ENCODE measurements at places on chromosomes 1 and 21.

- no peak for DNase-seq
Measured at GRCh38 chr1:56061824-56062223, 517.5 kb downstream of the PLPP3 start.

DNA sequence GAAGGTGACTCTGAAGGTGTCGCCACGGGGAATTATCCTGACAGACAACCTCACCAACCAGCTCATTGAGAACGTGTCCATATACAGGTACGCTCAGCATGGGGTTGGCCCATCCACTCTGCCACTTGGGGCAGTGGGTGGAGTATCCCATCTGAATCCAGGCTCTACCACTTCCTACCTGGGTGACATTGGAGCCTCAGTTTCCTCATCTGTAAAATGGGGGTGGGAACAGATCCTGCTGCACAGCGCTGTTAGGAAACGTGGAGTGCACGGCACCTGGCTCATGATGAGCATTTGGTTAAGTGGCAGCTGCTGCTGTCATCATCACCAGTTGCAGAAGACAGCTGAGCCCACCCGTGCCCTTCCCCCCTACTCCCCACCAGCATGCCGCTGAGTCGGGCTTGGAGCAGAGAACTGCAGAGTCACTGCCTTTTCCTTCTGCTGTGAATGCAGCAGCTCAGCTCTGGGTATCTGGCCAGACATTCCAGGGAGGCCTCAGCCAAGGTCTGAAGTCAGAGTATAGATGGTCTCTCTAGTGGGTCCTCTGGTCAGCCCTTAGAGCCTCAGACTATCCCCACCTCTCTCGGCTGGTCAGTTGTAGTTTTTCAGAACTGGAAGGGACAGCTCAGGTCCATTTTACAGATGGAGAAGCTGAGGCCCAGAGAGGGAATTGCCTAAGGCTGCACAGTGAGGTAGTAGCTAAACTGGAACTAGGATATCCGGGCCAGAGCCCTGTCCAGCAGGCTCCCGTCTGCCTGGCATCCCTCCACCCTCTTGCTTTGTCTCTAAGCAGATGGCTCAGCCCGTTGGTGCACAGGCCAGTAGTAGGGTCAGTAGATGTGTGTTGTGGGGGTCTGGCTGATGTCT is 11.7 kb downstream of the LDLRAP1 start:
- no peak for DNase-seq

DNA sequence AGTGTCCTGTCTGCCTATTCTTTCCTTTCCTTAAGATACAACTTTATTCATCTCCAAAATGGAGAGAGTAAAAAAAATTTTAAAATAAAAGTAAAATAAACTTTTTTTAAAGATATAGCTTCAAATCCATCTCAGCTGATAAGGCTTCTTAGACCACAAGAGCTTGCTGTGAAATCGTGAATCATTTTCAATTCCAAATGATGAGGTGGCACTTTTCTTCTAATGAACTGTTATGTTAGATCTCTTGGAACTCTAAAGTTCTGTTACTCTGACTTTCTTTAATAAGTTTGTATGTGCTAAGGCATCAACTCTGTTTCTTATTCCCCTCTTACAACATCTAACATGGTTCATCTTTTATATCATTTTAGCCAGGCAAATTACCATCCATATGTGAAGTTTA is 4.5 kb downstream of the SH3GLB1 start:
- DNase-seq = peak; percentile 26

GRCh38 chr1:190377294-190377693 is 100.4 kb downstream of the BRINP3 start:
- DNase-seq = no peak

DNA sequence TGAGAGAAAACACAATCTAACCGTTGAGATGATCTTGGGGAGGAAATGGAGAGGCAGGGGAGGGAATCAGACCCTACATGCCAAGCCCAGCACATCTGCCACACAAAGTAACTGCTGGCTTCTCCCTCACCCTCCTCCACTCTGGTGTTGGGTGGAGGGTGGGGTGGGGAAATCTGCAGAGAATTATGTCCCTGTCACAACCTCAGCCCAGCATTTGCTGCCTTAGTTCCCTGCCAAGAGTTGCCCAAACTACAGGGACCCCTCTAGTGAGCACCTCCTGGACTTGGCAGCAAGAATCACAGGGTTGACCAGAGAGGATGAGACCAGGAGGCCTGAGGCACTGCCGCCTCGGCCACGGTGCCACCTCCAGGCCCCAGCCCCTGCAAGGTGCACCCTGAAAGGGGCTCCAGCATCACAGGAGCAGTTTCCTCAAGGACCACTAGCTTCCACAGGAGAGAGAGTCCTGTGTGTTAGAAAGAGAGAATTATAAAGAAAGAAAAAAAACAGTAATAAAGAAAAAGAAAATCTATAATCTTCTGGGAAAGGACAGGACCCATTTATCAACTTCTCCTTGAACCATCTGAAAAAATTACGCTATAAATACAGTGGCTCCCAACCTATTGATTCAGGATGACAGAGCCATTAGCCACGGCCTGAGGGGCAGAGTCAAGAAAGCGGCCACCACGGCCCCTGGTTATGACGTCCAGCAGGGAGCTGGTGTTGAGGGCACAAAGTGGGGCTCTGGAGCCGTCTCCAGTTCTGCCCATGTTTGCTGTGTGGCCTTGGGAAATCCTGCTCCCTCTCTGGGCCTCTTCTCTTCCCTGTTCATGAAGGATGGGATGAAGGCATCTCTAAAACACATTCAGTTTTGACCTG is 451.7 kb downstream of the MATN1 start:
- DNase-seq = no peak

DNA sequence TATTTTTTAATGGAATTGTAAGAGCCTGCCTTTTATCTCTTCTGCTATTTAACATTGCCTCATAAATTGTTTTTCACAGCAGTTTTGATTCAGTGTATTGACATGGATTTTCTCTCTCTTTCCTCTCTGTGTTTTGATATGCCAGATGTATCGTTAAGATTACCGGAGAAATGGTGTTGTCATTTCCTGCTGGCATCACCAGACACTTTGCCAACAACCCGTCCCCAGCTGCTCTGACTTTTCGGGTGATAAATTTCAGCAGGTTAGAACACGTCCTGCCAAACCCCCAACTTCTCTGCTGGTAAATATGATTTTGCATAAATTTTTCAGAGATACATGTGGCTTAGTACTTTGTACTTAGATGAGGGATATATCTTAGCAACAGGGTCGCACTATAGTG is 23.1 kb upstream of the DYNLT5 start:
- DNase-seq = no peak

- DNase-seq = peak; percentile 38
Measured at GRCh38 chr1:160826546-160826945, 30.6 kb downstream of the LY9 start.

DNA sequence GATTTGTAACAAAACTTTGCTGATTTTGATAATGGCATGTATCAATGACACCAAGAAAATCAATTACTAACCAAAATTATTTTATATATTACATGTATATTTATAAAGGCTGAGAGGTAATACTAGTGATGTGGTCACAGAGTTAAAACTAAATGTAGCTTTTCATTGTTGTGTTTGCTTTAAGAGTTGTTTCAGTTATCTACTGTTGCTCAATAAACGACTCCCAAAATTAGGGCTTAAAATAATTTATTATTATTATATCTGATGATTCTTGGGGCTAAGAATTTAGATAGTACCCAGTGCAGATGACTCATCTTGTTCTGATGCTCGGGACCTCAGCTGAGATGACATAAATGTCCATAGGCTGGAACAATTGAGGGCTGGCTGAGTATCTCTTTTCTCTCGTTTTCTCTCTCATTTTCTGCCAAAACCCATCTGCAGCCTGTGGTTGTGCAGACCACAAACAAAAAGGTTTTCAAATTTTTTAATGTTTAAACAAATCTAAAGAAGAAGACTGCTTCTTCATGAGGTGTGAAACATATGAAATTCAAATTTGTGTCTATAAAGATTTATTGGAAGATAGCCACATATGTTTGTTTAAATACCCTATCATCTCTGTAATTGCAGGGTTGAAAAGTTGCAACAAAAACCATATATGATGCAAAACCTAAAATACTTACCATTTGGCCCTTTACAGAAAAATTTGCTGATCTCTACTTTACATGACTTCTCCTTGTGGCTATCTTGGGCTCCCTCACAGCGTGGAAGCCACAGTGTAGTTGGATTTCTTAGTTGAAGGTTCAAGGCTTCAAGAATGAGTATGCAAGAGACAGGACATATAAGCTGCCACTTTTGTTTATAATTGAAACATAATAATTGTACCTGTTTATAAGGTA is 14.8 kb upstream of the PTPRC start:
- DNase-seq = peak; percentile 83

GRCh38 chr1:33718186-33718585 is 145.7 kb upstream of the HMGB4 start:
- DNase-seq = no peak

- peak; percentile 53 for DNase-seq
Measured at GRCh38 chr1:155018617-155019348, 14.8 kb downstream of the DCST2 start.
